ENCODE measurements at places on chromosomes 4 and X.

DNA sequence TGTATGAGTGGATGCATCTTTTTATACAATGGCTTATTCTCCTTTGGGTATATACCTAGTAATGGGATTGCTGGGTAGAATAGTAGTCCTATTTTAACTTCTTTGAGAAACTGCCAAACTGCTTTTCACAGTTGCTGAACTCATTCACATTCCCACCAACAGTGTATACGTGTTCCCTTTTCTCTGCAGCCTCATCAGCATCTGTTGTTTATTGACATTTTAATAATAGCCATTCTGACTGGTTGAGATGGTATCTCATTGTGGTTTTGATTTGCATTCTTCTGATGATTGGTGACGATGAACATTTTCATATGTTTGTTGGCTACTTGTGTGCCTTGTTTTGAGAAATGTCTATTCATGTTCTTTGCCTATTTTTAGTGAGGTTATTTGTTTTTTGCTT is 687.0 kb upstream of the EPHA5 start:
- DNase-seq, result no peak

GRCh38 chr4:3322059-3322550 is 29.3 kb downstream of the RGS12 start:
- DNase-seq, result no peak

DNA sequence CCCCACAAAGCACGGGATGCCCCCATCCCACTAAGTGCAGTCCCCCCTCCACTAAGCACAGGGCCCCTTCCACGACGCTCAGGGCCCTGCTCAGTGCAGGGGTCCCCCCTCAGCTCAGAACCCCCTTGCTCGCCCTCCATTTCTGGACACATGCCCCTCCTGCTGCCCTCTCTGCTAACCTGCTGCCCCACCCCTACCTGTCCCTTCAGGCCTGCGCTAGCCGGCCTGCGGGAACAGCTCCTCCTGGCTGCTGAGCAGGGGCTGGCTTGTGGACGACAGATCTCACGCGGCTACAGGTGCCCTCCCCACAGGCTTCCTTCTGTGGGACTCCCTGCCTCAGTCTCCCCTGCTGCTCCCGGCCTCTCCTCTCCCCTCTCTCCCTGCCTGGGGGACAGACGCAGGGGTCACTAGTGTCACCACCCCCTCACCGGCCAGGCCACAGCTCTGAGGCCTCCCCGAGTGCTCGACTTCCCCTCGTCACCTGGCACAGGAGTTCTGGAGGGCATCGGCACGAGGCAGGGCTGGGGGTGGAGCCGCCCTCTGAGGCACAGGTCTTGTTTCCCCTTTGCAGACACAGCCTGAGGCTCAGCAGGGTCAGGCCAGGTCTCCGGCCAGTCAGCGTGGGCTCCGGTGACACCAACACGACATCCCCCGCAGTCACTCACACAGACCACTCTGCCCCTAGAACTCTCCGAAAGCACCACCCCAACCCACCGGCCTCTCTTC is 21.6 kb downstream of the GAK start:
- no peak for DNase-seq

DNA sequence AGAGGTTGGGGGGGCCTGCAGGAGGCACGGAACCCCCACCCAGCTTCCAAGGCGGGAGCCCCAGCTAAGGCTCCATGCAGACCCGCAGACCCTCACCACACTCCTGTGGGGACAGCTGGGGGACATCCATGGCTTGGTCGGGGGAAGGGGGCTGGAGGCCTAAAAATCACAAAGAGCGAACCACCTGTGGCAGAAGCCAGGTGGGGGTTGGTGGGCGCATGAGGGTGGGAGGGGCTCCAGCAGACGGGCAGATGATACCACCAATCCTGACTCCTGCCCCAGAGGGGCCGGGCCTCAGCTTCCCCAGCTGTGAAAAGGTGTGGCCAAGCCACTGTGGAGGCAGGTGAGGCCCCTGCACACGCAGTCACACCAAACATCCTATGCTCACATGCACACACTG is 111.6 kb downstream of the FAM53A start:
- no peak for DNase-seq

Data from cortex of kidney (tissue), 1 donor.